ENCODE measurements at places on chromosomes 1 and 21.

DNA sequence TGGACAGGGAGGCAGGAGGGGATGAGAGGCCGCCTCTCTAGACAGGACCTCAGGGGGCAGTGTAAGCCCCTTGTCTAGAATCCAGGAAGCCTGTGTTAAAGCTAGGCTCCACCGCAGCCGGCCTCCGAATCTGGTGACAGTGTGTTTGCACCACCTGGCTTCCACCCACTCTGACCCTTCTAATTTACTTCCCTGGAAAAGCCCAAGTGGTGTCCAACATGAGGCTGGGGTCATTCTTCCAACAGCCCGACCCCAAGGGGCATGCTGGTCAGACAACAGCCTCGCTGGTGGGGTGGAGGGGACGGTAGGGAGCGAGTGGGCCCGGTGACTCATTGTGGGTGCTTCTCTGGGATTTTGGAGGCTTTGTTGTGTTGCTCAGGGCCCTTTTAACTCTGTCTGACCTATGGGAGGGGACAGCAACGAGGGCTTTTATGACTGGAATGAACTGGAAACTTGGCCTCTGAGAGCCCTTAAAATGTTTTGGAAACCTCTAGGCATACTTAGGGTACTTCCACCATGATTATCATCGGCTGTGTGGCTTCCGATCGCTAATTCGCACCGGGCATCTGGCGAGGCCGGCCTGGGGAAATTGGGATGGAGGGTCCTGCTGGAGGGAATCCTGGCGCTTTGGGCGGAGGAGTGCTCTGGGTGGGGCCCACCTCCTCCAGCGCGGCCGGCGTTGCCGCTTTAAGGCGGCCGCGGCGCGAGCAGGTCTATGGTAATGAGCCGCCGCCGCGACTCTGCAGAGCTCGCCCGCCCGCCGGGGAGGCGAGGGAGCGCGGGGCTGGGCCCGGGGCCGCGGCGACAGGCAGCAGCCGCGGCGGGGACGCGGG, at the start of gene CELSR2:
Gene CELSR2, plus strand, starts transcription at position 743 of the 833 bp plus-strand sequence. CDS start 541 bp downstream, outside the sequence.
- no peak for DNase-seq

- no peak for DNase-seq
Measured at GRCh38 chr1:18814425-18814824, 45.0 kb downstream of the TAS1R2 start.

- no peak for DNase-seq
Measured at GRCh38 chr1:20124456-20125057, 5.2 kb upstream of the PLA2G2D start.

- DNase-seq = no peak
Measured at GRCh38 chr1:59316497-59317128, 19.7 kb downstream of the FGGY start.

DNA sequence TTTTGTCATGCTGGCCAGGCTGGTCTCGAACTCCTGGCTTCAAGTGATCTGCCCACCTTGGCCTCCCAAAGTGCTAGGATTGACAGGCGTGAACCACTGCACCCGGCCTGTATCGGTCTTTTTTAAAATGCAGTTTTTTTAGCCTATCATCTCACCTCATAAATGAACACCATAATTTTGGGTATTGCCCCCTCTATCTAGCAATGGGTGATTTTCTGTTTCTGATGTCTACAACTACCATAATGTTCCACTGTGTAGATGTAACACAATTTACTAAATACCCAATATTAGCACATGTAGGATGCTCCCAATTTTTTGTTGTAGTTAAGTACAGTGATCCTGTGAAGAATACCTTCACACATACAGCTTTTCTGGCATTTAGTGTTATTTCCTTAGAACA, 2.0 kb upstream of the CAMTA1 start:
- no peak for DNase-seq

DNA sequence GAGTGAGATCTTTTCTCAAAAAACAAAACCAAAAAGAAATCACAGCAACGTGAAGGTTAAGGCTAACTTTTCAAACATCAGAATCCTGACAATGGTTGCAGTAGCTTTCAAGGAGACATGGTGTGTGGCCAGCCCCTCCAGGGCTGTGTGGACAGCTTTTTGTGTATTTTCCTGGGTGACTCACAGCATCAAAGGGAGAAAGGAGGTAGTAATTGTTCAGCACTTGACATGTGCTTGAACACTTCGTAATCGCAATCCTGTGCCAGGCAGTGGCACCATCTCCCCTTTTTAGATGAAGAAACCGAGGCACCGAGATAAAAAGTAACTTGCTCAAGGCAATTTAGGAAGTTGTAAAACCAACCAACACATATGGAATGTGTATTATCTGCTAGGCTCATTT, 10.3 kb downstream of the NBL1 start:
- DNase-seq = no peak

DNA sequence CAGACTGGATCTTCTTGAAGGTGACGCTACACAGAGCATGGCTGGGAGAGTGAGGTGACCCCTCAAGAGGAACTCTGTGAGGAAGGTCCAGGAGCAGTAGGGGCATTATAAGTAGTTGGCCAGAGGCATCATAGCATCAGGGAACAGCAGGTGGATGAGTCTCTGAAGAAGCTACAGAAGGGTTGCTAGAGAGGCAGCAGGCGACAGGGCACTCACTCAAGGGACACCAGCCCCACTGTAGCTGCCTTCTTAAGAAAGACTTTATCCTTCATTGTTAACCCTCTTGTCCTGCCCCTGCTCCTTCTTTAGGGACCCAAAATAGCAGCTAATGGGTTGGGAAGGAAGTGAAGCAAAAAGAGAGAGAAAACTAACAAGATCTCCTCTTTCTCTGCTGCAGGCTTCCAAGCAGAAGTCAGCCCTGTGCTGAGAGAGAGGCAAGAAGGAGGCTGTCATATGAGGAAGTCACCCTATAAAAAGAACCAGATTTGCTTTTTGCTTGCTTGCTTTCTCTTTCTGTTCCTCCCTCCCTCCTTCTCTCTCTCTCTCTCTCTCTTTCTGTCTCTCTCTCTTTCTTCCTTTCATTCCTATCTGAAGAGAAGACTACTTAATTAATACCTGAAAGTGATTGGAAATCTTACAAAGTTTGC, 7.7 kb upstream of the CD5L start:
- no peak for DNase-seq

- DNase-seq = no peak
Measured at GRCh38 chr1:81158592-81158991, 642.1 kb upstream of the ADGRL2 start.

GRCh38 chr1:154620751-154621150, 12.8 kb upstream of the ADAR start:
- no peak for DNase-seq
